ENCODE measurements at places on chromosomes 2 and 18.
A peak's percentile ranks its signal among the peaks of the same experiment; 100 is the strongest.

- DNase-seq = peak; percentile 26
These were observed 5.4 kb upstream of the IL1R1 start for GRCh38 chr2:102137138-102137537.

- no peak for DNase-seq
These were observed 1186.3 kb upstream of the CELF4 start for GRCh38 chr18:38751898-38752297.

GRCh38 chr18:48838921-48839818, 111.6 kb downstream of the SMAD7 start:
- DNase-seq = no peak

DNA sequence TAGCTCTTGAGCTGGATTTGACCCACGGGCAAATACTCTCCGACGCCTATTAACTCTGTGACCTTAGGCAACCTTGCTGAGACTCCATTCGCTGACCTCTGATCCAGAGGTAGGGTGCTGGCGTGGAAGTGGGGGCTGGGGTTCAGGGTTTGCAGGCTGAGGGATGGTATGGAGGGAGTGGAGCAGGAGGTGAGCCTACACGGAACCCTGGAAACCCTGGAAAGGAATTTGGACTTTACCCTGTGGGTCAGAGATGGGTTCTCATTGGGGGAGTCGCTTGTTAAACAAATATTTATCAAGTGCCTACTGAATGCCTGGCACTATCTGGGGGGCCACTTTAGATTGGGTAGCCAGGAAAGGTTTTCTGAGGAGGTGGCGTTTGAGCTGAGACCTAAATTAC, 58.2 kb upstream of the FZD7 start:
- DNase-seq = no peak

- DNase-seq = no peak
These were observed 8.6 kb downstream of the ZEB2 start for GRCh38 chr2:144511226-144511810.

DNA sequence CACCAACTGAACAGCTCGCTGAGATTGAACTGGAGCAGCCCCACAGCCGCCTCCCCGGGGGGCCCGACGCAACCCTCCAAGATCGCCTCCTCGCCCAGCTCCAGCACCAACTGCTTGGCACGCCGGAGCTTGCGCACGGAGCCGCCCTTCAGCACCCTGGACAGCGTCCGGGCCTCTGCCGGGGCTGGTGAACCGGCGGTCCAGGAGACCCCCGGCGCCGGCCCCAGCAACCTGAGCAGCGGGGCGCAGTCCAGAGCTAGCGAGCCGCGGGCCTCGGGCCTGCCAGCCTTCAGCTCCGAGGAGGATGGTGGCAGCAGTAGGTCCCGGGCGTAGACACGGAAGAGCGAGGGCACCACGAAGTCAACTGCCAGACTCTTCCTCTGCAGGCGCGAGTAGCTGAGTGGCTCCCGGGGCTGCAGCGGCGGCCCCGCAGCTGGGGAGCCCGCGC, 1.2 kb downstream of the ALK start:
- peak; percentile 51 for DNase-seq

DNA sequence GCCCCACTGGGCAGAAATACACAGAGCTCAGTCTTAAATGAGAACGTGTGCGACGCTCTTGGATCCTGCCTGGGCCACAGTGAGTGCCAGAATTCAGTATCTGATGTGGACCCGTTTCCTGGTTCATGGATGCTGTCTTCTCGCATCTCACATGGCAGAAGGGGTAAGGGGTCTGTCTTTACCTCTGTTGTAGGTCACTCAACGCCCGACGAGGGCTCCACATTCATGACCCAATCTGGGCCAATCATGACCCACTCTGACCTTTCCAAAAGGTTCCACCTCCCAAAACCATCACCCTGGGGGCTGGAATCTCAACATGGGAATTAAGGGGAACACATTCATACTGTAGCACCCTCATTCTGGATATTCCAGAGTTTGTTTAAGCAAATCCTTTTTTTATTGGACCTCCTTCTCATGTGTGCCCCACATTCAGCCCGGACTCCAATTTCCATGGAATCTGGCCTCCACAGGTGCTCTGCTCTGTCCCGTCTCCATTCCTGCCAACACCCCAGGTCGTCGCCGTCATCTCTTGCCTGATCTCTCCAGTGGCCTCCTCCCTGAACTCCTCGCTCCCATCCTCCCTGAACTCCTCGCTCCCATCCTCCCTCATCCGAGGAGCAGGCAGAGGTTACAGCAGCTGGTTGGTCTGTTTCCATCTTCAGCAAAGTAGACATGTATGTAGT, 78.9 kb upstream of the OTOS start:
- no peak for DNase-seq

DNA sequence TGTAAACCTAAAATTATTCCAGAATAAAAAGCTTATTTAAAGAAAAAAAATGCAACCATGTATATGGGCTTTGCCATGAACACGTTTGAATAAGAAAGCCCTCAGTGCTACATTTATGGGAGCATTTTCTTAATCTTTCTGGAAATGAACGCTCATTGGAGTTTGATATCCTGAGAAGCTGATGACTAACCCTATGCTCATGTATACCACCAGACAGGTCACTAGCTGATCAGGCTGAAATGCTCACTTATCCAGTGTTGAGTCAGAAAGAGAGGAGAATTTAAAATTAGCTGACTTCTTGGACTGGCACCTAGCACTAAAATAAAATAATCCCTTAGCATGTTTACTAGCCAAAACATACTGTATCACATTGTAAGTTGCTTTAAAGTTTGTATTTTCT, 254.9 kb upstream of the SIX3 start:
- DNase-seq = no peak

GRCh38 chr2:170885130-170885791, 43.8 kb upstream of the GORASP2 start:
- DNase-seq = no peak

- no peak for DNase-seq
These were observed 341.4 kb downstream of the ZNF516 start for GRCh38 chr18:76153691-76154090.

DNA sequence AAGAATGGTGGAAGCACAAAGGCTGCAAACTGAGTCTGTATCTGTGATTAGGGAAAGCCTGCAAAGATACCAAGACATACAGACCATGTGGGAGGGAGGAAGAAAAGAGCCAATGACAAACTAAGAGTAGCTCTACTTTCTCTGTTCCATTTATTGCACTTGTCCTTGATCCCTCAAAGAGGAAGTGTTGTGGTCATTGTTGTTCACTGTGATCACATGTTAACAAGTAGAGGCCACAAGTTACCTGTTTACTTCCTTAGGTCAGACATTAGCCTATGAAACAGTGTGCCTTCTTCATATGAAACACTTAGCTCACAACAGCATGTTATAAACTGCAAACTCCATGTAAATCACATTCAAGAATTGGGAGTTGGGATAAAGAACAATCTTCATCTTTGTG, 32.6 kb downstream of the MAP2 start:
- no peak for DNase-seq

- no peak for DNase-seq
These were observed 1085.6 kb downstream of the SOCS6 start for GRCh38 chr18:71374294-71375000.

DNA sequence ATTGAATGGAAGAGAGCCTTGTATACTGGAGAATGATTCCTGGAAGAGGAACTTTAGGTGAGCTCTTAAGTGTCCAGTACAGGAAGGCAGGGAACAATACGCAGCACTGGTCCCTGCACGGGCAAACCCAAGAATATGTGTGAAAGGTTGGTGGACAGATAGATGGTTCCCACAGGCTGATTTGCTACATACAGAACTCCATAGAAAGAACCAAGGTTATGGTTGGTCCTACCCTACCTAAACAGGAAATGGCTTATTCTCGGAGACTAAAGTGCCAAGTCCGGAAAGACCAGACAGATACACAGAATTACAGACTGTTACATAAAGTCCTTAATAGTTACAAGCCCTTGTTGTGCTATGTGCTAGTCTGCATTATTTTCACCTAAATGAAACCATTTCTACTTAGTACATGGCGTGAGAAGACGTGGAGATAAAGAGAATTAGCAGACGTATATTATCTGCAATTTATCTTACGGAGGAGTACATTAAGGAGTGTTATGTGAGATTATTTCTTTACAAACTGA, 1.2 kb downstream of the REV1 start:
- no peak for DNase-seq

DNA sequence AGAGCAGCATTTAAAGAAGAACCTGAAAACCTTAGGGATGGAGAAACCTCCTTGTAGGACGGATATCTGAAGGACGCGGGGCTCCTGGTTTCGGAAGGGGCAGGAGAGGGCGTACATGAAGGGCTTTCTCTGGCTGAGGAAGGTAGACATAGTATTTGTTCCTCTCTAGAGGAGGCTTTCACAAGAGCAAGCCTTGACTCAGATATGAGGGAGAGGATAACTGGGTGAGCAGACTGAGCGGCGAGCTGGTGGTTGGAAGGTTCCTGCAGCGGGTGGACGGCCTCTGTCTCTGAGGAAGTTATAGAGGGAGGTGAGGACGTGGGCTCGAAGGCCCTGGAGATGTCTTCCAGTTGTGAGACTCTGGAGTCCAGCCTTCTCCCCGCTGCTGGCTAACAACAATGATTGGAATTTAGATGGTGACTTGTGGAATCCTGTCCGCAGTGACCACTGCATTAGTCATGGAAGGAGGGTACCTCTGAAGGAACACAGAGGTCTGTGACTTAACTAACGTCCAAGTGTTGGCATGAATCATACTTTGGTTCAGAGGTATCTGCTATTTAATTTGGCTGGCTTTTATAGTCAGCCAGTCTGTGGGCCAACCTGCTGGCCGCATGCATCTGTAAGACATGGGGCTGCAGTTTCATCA, 80.9 kb downstream of the ASAP2 start:
- DNase-seq = no peak

DNA sequence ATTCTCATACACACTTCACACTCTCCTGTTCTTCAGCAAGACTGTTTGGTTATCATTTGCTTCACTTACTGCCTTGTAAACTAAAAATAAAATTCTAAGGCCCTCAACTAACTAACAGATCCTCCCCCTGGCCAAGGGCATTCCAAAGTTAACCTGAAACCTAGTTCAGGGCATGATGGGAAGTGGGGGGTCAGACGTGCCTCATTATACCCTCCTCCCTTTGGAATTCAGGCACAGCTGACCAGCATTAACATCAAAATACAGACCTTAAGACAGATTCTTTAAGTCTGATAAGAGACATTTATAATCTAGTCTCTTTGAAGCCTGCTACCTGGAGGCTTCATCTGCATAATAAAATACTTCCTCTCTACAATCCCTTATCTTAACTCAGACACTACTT, 221.0 kb downstream of the NOL4 start:
- no peak for DNase-seq

DNA sequence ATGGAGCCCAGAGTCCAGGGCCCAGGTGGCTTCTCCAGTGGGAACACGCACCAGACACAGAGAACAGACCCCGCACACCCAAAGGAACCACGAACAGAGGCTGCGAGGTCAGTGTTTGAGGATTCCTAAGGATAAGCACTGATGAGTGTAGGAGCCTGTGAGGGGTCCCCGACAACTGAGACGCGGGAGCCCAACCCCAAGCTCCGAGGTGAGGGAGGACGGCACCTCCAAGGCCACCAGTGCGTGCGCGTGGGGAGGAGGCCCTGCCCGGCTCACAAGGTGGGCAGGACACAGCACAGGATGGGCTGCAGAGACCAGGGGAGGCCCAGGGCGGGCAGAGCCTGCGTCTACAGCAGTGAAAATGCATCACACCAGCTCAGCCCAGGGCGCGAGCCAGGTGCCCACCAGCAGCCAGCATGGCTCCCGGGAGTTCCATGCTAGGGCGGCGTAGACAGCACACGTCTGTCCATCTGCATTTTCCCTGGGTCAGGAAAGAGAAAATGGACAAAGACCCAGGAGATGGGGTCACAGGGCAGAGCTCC, 189.1 kb downstream of the EIPR1 start:
- no peak for DNase-seq

DNA sequence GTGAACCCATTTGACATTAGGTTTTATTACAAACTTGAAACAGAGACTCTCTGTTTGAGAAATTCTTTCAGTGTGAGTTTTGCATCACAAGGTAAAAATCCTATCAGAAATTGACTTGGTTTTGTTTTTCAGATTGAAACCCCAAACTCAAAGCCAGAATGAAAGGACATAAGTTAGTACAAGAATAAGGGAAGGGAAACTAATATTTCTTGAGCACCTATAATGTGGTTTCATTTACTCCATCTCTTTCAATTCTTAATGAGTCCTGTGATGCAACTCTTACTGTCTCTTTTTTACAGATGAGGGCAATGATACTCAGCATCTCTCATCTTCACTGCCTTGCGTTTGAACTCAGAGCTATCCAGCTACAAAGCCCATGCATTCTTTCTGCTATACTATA, 210.0 kb upstream of the SIX3 start:
- DNase-seq = no peak

DNA sequence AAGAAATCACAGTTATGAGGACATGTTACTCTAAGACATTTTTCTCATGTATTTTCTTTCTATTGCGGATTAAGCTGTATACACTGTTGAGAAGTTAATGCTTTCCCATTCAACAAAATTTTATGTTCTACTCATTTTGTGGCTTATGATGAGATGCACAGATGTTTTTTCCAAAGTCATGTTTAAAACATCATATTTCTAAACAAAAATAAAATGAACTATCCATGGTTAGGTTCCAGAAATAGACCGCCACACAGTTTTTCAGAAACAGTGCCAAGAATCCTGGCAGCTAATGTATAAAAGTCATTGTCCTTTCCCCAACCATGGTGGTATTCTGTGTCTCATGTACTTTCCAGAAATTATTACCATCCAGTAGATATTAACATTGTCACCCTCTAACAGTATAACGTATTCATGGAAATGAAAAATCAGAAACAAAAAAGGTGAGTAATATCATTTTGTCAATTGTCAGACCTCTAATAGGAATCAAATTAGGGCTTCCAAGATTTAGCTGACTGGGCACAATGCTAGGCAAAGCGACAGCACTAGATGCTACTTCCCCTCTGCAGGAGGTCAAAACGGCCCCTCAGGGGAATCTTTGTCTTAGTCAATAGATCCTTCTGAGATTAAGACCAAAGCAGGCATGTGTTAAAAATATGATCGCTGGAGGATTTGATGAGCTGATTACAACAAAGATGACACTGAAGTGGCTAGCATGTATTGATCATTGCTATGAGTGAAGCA, 54.4 kb upstream of the ZNF397 start:
- no peak for DNase-seq

DNA sequence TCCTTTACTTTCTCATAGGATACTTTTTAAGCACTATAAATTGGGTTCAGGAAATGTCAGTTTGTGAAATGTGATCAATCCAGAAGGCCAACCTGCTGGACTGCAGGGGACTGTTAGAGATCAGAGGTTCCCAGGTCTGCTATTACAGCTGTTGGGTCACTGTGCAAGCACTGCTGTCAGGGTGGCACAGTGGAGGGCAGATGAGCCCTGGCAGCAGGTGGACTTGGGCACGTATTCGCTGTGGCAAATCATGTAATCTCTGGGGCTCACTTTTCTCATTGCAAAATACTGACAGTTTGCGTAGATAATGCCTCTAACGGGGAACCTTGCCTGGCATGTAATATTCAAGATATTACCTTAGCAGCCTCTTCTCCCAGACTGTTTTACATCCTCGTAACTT, 18.1 kb downstream of the RAB31 start:
- no peak for DNase-seq

GRCh38 chr2:33498291-33498956, 22.0 kb downstream of the RASGRP3 start:
- no peak for DNase-seq

- DNase-seq = no peak
These were observed 231.8 kb upstream of the SPOPL start for GRCh38 chr2:138269765-138270164.
